Eye (tissue), 1 donor: ENCODE measurements at places on chromosomes 16 and 17.

- peak; percentile 47 for DNase-seq
Observed at GRCh38 chr16:79994418-79994817, 393.9 kb upstream of the MAF start.

DNA sequence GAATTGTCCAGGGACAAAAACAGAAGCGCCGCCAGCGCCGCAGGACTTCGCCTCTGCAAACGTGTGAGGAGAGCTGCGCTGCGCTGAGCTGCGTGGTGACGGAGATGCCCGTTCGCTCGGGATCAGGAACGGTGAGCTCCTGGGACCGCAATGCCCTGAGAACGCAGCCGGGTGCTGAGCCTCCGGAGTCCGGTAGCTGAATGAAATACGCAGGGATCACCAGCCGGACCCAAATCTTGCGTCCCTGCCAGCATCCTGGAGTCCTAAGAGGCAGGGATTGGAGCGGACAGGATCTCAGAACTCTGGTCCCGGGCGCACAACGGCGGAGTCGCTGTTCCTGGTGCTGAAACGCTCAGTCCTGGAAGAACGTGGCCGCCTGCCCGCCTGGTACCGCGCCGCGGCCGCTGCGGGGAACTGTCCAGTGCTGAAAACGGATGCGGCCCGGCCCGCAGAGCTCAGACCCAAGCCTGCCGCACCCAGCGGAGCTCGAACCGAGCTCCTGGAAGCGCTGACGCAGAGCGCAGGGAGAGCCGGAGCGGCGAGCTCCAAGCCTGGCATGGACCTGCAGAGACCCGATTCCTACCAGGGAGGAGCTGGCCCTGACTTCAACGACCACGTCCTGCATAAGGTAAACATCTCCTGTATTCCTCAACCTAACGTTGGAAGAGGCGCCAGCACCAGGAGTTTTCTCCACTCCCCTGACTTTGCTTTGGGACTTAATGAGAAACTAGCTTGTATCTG lies 41.5 kb downstream of the CD300LF start:
- peak; percentile 95 for DNase-seq

DNA sequence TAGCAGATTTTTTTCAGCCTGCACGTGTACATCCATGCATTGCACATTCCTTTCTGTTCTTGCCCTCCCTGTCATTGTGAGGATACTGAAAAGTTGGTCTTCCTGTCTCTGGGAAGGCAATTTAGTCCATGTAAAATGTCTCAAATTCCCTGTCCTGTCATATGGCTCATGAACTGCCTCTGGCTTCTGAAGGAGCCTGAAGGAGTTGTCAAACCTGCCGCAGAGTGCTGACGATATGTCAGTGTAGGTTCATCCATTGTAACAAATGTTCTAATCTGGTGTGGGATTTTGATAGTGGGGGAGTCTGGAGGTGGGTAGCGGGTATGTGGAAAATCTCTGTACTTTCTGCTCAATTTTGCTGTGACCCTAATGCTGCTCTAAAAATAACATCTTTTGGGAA lies 59.6 kb downstream of the YPEL2 start:
- no peak for DNase-seq

GRCh38 chr16:87138316-87138715 lies 178.9 kb downstream of the C16orf95 start:
- DNase-seq = no peak

DNA sequence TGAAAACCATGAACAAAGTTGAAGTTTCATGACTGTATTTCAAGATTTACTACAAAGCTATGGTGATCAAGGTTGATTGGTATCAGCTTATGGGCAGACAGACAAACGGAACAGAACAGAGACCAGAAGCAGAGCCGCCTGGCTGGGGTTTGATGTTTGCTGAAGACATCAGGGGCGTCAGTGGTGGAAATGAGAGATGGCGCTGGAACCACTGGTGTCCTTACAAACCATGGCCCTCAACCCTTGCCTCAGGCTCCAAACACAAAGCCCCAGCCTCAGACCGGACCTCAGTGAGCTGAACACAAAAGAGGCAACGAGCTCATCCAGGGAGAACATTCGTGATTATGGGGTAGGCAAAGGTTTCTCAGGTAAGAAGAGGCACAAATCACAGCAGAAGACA lies 113.0 kb upstream of the METRNL start:
- no peak for DNase-seq

GRCh38 chr17:43134774-43135453 lies 9.8 kb upstream of the BRCA1 start:
- no peak for DNase-seq

GRCh38 chr16:64996641-64997040 lies 125.2 kb downstream of the CDH11 start:
- no peak for DNase-seq

GRCh38 chr16:53726625-53727024 lies 22.7 kb downstream of the FTO start:
- DNase-seq = peak; percentile 63

- no peak for DNase-seq
Observed at GRCh38 chr16:88353232-88353631, 29.5 kb upstream of the ZNF469 start.

GRCh38 chr17:7001318-7001961 lies 5.6 kb downstream of the ALOX12 start:
- peak; percentile 36 for DNase-seq

DNA sequence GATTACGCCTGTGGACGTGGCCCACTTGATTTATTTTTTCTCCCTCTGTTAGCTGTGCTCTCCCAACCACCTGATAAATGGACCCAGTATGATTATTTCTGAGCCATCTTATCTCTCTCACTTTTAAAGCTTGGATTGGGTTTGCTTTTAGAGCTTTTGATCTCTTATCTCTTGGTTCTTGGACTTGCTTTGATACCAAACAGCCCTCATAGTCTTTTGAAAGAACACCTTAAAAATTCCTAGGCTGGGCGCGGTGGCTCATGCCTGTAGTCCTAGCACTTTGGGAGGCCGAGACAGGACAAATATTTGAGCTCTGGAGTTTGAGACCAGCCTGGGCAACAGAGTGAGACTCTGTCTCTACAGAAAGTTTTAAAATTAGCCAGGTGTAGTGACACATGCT lies 25.8 kb downstream of the SMTNL2 start:
- DNase-seq = no peak
